Osteocyte (in vitro differentiated cells): ENCODE measurements at places on chromosomes 3 and 15. TPM values are rescaled to one million over a fixed set of nuclear protein-coding genes. Genes with fewer than 3 reads are reported as not detected.

Gene ATP1B3
- total RNA-seq, result 139 and 152 TPM in 2 replicates

Gene TIMMDC1
- total RNA-seq, result 98.8 and 103 TPM in 2 replicates

Gene PODXL2
- 5.7 and 5.9 TPM in 2 replicates for total RNA-seq

Gene CKMT1A
- total RNA-seq, result not detected in 2 replicates

- DNase-seq, result no peak
Observed at GRCh38 chr3:39284457-39284881, 4.6 kb upstream of the CX3CR1 start.

GRCh38 chr3:45907769-45908705 is 21.7 kb downstream of the CCR9 start:
- no peak for DNase-seq
